T-helper 17 cell (primary cell): ENCODE measurements at places on chromosomes 1 and 21.
A peak's percentile ranks its signal among the peaks of the same experiment; 100 is the strongest.

- peak; percentile 43 for DNase-seq
Observed at GRCh38 chr1:32413507-32414185, 19.4 kb upstream of the BSDC1 start.

- no peak for DNase-seq
Observed at GRCh38 chr1:172515927-172516326, 17.0 kb upstream of the SUCO start.

GRCh38 chr1:172167796-172168596, 252.5 kb upstream of the C1orf105 start:
- DNase-seq = no peak

DNA sequence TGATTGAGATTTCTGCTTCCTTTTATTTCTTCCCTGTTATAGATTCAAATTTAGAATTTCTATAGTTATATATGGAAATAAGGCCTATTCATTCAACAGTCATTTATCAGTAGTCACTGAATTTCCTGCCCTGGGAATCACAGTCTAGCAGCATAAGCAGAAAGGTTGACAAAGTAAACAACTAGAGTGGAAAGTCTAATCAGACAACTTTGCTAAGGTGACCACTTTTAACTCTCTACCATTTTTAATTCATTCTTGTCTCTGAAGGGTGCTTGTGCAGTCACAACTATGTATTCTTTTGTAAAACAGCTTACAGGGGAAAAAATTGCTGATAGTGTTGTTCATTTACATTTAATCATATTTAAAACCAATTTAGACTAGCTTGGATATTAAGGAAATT, 66.1 kb upstream of the PLA2G4A start:
- no peak for DNase-seq

DNA sequence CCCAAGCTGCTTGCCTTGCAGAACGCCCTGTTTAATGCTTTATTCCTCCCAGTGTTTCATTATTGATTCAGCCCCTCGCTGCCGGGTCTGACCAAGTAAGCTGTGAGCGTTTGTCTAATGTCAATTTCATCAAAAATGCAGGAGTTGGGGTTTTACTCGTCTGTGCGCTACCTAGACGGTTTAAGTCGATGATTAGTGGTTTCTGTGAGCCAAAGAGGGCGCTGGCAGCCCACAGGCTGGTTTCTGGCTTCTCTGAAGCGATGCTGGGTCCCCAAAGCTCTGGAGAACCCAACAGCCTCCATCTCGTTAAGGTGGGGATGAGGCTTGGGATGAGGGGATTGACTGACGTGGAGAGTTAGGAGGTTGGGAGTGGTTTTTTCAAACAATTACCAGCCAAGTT, 102.9 kb downstream of the SYF2 start:
- no peak for DNase-seq

GRCh38 chr1:148293651-148294050, 141.6 kb upstream of the NBPF11 start:
- no peak for DNase-seq

DNA sequence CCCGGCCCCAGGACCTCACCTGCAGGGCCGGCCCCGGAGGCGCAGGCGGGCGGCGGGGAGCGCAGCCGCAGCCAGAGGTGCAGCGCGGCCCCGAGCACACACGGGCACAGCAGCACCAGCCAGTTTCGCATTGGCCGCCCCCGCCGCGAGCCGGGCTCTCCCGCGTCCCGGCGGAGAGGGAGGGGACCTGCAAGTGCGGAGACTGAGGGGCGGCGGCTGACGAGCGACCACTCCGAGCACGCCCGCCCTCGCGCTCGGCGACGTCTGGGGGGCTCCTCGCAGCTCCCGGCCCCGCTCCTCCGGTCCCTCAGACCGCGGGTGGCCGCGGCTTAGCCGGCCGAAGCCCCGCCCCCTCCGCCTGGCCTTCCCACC, at the start of gene B3GALNT2:
B3GALNT2 (minus strand) TSS at position 331 of the 372 bp plus-strand sequence; CDS start at position 131, 200 bp downstream.
- no peak for DNase-seq

DNA sequence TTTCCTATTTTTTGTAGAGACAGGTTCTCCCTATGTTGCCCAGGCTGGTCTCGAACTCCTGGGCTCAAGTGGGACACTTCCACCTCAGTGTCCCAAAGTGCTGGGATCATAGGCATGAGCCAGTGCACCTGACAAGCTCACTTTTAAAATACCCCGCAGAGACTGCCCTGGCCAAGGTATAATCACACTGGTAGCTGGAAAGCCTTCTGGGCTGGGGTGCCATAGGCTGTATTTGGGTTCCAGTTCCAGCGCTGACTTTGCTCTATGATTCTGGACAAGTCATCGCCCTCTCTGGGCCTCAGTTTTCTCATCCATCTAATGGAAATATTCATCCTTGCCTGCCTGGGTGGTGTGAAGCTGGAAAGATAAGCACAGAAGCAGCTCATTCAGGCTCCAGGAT, 10.4 kb downstream of the LDLRAD1 start:
- no peak for DNase-seq

DNA sequence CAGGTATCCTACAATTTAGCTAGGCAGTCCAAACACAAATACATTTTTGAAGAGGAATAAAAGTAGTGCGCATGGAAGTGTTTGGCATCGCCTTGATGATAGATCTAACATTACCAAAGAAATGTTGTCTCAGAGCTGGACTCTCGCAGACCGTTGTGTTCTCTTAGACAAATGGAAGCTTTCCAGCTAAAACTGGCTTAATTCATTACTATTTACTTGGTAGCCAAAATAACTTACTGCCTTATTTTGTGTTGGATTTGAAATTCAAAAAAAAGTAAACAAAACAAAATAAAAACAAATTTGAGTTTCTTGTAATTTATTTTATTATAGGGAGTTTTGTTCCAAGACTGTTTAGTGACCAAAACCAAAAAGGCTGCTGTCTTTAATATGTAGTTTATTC, 51.6 kb downstream of the PDE4B start:
- DNase-seq = no peak

DNA sequence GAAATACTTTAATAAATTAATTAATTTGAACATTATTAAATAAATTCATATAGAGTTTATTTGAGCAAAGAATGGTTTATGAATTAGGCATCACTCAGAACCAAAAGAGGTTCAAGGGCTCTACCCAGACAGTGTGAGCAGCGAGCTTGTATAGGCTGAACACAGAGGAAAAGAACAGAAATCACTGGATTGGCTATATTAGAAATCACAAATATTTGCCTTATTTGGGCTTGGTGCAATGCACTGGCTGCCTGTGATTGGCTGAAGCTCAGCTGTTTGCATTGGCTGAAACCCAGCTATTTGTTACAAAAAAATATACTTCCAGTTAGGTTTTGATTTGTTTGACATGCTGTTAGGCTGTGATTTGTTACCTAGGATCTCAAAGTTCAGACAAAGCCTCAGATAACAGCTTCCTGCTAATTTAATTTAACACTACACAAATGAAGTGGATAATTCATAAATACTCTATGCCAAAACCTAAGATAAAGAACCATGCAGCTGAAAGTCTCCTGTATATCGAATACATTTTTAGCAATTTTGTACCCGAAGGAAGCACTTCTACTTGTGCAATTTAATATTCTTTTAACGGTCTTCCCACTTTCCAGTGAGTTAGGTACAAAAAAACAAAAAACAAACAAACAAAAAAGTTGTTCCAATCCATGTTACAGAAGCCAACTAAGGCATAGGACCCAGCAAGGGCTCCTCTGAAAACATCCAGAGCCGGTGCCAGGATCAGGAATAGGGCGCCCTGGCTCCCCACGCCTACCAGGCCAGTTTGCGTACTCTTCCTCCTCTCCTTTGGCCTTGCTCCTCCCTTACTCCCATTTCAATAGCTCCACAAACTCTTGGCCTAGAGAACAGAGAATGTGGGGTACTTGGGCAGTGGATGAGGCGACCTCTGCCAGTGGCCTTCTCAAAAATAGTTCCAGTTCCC, 179.1 kb downstream of the DUSP10 start:
- DNase-seq = no peak

DNA sequence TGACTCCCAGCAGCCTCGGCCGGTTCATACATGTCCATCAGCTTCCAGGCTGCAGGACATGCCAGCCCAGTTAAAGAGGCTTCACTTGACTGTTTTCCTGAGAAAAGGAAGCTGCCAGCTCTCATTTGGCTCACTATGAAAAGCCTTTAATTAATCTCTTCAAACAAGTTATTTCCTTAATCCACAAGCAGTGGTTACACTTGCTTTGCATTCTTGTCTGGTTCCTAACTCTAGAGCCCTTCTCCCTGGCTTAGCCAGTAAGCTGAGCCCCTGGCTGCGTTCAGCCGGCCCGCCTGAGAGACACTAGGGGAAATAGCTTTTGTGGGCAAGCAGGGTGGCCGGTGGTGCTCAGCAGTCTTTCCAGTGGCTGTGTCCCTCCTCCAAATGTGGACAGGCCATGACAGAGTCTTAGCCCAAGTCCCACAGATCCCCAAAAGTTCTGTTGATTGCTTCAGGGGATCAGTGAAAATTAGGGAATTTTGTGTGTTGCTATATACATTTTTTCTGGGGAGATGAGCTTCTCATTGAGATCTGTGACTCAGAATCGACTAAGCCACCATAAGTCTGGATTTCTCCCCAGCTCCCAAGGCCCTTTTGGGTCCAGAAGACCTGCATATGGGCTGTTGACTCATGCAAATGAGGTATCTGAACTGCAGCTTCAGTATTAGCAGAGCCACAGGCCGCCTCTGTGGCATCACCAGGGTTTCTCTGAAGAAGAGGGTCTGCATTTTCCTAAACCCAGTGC, 10.1 kb downstream of the ATF3 start:
- no peak for DNase-seq

DNA sequence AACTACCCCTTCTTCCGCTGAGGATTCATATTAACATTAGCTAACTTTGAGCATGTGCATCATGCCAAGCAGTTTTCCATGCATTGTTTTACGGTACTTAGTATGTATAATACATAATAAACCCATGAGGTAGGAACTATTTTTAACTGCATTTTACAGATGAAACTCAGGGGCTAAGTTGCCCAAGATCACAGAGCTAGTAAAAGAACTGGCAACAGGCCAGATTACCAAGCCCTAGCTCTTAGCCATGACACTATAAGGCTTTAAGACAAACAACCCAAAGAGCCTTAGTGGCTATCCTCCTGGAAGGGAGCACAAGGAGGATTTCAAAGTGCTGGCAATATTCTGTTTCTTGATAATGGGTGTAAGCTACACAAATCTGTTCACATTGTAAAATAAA, 6.1 kb downstream of the AK2 start:
- no peak for DNase-seq

DNA sequence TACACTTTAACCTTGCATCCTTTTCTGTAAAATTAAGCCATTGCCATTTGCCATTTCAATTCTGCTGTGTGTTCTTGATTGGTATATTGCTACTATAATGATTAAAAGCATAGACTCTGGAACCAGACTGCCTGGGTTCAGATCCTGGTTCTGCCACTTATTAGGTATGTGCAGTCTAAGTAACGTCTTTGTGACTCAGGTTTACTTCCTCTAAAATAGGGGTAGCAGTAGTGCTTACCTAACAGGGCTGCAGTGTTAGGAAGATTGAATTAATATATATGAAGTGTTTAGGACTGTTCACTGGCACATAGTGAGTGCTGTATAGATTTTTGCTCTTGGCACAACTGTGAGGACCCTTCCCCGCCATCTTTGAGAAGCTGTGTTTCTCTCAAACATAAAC, 4.4 kb downstream of the CDC42 start:
- DNase-seq = no peak

GRCh38 chr1:222643606-222643937, 25.7 kb downstream of the MIA3 start:
- DNase-seq = no peak

GRCh38 chr1:4016351-4017130, 116.5 kb upstream of the C1orf174 start:
- no peak for DNase-seq

DNA sequence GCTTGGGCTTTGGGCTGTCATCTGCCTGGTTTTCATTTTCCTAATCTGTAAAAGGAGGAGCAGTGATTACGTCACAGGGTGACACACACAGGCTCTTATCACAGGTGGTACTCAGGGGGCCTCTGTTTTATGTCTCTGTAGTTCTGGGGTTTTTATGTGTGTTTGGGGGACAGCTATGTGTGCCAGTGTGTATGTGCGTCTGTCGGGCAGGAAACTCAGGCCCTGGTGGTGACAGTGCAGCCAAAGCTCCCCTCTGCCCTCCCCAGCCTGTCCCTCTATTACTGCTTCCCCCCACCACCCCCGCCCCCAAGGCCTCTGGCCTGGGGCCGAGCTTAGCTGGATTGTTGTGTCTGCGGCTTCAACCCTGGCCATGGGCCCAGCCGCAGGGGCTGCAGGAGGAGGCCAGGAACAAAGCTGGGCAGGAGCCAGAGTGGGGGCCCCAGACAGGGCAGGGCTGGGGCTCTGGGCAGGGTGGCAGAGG, 13.3 kb downstream of the MFAP2 start:
- no peak for DNase-seq

- DNase-seq = no peak
Observed at GRCh38 chr1:181319907-181320306, 163.4 kb upstream of the CACNA1E start.

DNA sequence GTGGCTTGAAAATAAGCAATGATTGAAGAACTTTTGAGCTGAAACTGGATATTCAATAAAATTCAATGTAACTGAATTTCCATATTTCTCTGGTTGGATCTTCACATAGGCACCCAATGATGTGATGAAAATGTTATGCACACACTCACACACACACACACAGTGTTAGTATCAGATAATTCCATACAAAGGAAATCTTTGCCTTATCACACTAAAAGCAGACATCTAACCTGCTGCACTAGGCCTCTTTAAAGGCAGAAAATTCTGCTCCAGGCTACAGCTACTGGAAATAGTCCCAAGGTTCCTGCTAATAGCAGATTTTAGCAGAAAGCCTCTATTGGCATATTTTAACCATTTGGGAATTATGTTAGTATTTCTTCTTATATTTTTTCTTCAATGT, 309.6 kb downstream of the COL11A1 start:
- no peak for DNase-seq

DNA sequence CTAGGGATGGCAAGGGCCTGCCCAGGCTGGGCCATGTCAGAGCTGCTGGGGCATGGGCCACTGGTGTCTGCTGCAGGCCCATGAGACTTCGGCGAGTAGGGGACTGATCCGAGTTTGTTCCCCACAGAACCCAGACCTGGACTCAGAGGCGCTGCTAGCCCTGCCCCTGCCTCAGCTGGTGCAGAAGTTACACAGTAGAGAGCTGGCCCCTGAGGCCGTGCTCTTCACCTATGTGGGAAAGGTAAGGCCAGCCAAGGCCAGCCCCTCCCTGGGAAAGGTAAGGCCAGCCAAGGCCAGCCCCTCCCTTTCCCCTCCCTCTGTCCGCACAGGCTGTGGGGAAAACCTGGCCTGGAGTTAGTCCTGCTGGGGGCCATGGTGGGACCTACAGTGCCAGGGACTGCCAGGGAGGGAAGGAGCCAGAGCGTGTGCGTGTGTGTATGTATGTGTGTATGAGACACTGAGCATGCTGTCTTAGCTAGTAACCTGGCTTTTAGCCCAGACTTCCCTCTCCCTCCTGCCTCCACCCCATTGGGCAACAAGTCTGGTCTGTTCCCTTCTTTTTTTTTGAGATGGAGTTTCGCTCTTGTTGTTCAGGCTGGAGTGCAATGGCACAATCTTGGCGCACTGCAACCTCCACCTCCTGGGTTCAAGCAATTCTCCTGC, 8.0 kb downstream of the FAAH start:
- no peak for DNase-seq
